T follicular helper cell (primary cell): ENCODE measurements at places on chromosomes 16 and 17.

GRCh38 chr17:10226930-10227695 is 28.7 kb upstream of the GAS7 start:
- DNase-seq = no peak

DNA sequence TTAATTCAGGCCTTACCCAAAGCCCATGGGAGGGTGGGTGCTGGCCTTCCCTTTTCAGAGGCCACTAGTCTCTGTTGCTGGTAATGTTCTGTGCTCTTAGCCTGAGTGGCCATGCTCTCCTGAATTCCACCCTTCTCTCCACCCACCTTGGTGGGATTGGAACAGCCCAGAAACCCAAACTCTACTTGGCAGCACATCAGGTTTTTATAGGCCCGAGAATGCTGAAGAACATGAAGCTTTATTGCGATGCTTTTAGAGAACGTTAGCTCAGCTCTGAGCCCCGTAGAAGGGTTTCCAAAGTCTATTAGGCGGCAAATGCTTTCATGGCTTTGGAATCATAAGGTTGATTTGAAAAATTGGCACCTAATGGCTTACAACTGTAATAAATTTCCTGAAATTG is 209.3 kb downstream of the MSI2 start:
- no peak for DNase-seq

GRCh38 chr17:9003355-9004131 is 17.8 kb upstream of the NTN1 start:
- no peak for DNase-seq

DNA sequence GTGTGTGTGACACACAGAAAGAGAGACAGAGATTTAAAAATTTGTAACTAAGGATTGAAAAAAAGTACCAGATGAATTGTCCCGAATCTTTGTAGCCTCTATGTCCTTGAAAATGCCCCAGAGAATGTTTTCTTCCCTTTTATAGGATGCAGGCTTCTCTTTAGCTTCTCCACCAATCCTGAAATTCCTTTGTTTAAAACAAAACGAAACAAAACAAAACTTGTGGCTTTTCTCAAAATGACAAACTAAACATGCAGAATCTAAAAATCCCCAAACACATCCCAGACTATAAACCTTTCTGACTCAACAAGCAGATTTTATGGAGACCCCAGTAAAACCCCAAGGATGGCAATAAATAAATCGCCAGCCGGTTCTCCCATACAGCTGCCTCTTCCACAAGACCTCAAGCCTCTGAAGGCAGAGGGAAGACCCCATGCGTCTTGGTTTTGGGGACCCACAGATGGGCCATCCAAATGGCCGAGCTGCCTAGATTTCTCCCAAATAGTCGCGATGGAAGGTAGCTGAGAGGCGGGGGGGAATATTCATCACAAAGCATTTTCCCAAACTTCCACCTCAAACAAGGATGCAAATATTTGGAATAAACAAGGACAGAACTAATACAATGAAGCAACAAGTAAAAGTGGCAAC is 269.5 kb upstream of the FOXF1 start:
- no peak for DNase-seq

DNA sequence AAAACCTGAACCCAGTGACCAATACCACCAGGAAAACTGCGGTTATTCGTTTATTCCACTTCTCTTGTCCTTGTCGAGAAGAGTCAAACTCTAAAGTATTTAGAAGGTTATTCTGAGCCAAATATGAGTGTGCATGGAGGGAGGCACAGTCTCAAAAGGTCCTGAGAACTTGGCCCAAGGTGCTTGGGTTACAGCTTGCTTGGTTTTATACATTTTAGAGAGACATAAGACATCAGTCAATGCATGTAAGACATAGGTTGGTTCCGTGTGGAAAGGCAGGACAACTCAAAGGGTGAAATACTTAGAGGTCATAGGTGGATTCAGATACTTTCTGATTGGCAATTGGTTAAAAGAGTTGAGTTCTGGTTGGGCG is 681 bp upstream of the TRAP1 start:
- no peak for DNase-seq

GRCh38 chr17:38702916-38703741 is 1.9 kb upstream of the MLLT6 start:
- DNase-seq = no peak

DNA sequence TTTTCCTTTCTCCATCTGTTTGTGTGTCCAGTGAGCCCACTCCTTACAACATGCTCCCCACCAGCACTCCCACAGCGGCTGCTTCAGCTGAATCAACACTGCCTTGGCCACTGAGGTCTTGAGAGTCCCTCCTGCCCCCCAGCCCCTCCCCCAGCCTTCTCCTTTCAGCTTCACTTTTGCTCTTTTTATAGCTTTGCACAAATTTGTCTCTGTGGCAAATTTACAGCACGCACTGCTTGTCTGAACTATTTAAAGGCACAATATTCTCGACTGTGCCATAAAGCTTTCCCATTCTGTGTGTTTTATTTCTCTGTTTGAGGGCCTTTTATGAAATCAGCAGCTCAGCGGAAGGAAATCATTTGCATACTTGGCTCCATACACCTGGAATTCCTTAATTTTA is 579.3 kb downstream of the TOX3 start:
- no peak for DNase-seq

- DNase-seq = no peak
Measured at GRCh38 chr17:17206913-17207335, 791 bp upstream of the PLD6 start.

DNA sequence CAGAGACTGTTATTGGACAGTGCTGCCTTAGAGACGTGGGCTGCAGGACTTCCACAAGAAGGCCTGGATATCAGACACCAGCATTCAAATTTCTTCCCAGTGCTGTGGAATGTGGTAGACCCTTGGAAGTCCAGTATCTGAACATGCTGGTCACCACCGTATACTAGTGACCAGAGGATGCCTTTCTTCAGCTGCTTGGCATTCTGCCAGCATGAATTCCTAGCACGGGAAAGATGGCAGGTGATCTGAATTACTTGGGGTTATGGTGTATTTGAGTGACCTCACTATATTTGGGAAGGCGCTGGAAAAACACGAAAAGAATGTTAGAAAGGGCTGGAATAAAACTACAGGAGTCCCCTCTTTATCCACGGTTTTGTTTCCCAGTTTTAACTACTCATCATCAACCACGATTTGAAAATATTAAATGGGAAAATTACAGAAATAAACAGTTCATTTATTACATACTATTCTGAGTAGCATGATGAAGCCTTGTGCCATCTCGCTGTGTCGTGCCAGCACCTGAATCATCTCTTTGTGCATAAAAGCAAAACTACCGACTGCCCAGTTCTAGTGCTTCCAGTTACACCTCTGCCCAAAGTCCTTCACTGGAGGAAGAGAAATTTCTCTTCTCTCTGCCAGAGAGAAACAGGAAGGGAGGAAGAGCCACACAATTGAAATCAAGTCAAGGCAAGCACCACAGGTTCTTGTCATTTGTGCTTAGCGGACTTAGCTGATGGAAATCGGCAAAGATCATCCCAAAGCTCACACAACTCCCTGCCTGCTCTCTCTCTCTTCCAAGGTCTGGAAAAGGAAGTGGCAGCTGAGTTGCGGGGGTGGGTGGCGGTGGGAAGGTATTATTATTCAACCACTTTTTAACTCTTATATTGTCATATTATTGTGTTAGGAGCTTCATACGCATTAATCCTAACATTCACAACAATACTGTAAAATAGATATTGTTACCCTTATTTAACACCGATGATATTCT is 1.4 kb upstream of the CHST4 start:
- DNase-seq = no peak

- DNase-seq = no peak
Measured at GRCh38 chr16:11835891-11836649, 15.3 kb downstream of the RSL1D1 start.

GRCh38 chr16:48462106-48462740 is 77.0 kb upstream of the SIAH1 start:
- no peak for DNase-seq

- no peak for DNase-seq
Measured at GRCh38 chr17:32596628-32597027, 109.8 kb downstream of the CDK5R1 start.

DNA sequence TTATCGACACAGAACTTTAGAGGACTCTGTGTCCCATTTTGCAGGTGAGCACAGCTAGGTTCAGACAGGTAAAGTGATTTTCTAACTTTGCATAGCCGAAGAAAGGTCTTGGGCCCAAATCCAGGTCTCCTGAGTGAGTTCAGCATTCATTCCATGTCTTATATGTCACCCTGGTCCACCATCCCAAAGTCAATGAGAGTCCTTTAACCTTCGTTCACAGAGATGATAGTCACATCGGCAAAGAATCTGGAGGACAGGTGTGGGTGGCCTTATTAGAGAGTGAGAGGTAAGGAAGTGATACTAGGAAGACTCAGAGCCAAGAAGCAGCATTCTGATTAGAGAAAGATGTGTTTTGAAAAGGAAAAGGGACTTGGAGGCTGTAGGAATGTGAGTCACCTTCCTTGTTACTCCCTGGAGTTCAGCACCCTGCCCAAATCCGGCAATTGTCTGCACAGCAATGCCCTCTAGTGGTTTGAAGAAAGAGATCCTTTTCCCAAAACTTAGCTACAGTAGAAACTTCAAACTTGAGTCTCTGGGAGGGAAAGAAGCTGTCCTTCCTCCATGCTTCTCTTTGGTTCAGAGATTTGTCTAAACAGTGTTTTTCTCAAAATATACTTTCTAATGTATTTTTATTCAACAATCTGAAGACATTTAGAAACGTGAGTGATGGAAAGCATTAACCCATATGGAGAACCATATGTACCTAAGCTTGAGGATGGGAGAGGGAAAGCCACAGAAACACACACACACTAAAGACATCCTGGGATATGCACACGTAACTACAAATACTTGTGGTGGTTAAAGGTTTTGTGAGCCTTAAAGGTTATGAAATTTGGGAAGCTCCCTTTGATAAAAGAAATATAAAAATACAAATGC is 96.4 kb upstream of the SHISA6 start:
- no peak for DNase-seq

- no peak for DNase-seq
Measured at GRCh38 chr16:60674241-60674640, 1362.0 kb downstream of the CDH8 start.

DNA sequence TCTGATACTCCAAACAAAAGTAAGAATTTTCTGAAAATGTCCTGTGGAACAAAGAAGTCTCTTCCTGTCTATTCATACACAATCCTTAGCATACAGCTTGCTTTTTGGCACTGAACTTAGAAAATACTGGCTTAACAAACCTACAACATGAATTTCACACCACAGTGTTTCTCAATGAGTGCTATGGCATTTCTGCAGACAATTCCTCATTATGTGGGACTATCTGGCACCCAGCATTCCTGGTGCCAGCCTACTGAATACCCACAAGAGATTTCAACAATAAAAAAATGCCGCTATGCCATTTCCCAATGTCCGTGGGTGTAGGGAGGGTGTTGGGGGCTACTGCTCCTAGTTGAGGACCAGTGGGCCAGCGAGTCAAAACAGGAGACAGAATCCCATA is 62.1 kb downstream of the ZNF652 start:
- DNase-seq = no peak

DNA sequence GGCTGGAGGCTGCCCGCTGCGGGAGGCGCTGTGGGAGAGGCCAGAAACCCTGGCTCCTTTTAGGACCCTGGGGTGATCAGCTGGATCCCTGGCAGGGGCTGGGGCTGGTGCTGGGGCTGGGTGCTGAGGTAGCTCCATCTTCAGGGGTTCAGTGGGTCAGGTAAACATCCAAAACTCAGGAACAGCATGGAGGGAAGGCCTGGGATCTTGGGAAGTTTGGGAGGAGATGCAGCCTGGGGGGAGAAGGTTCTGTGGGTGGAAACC is 21.0 kb downstream of the ADGRG5 start:
- no peak for DNase-seq

- no peak for DNase-seq
Measured at GRCh38 chr16:77885571-77886295, 97.4 kb downstream of the VAT1L start.

- no peak for DNase-seq
Measured at GRCh38 chr17:66814570-66814969, 20.3 kb upstream of the CACNG5 start.

- DNase-seq = no peak
Measured at GRCh38 chr16:85302018-85302847, 190.0 kb upstream of the CIBAR2 start.

- DNase-seq = no peak
Measured at GRCh38 chr16:56042416-56042815, 148.9 kb upstream of the GNAO1 start.

DNA sequence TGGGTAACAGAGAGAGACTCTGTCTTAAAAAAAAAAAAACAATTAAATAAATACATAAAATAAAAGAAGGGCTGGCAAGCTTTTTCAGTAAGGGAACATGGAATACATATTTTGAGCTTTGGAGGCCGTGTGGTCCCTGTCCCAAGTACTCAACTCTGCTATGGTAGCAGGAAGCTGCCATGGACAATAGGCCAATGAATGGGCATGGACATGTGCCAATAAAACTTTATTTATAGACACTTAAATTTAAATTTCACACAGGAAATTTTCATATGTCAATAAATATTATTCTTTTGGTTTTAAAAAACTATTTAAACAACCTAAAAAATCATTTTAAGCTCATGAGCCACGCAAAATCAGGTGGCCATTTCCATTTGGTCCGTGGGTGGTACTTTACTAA is 3.8 kb downstream of the OTOA start:
- DNase-seq = no peak

GRCh38 chr16:4385789-4386450 is 14.3 kb downstream of the VASN start:
- DNase-seq = no peak

DNA sequence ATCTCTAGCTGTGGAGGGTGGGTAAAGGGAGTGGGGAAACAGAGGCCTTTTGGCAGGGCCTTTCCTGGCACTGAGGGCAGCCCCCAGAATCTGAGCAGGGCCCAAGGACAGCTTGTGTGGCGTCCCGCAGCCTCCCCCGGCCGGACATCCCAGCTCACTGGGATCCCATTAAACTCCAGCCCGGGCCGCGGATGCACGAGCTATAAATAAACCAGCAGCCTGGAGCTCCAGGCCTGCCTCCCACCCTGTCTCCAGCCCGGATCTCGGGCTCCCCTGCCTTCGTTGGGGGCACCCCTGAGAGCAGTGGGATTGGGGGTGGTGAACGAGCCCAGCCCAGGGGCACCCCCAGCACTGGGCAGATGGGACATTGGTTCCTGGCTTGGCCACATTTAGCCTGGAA is 13.8 kb upstream of the AATK start:
- DNase-seq = no peak

- no peak for DNase-seq
Measured at GRCh38 chr17:67487506-67487905, 110.4 kb downstream of the PITPNC1 start.

GRCh38 chr16:69522041-69522578 is 43.7 kb upstream of the NFAT5 start:
- no peak for DNase-seq

- no peak for DNase-seq
Measured at GRCh38 chr17:50187394-50187725, 14.1 kb downstream of the COL1A1 start.

- DNase-seq = no peak
Measured at GRCh38 chr17:36188891-36189306, 7.7 kb downstream of the CCL3L1 start.

GRCh38 chr17:37713624-37714023 is 31.2 kb downstream of the HNF1B start:
- no peak for DNase-seq
